Ovary (tissue), 10 donors: ENCODE measurements at places on chromosomes 12 and 14.

GRCh38 chr14:99808154-99808505 is 14.9 kb downstream of the EML1 start:
- no peak overlapping the region for H3K27ac ChIP-seq
- no peaks in the 10 kb centered on the region for H3K36me3 ChIP-seq
- H3K4me1 ChIP-seq, result peaks cover 3% of the 10 kb centered on the region
- H3K4me3 ChIP-seq, result no peak overlapping the region
- DNase-seq, result no peak
- no peaks in the 10 kb centered on the region for H3K27me3 ChIP-seq

DNA sequence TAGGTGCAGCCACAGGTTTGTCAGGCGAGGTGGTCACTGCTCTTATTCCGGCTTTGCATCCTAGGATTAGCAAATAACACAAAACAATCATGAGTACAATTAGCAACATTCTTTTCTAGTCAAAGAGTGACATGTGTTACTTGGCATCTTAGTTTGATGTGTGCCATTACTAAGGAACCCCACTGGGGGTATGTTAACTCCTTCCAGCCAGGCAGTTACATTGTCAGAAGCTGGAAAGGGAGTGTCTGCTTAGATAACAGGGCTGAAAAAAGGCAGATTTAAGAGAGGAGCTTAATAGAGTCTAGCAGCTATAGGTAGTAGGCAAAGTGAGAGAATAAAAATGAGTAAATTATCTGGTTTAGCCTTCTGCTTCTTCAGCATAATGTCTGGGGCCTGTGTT is 30.5 kb upstream of the METAP2 start:
- H3K4me1 ChIP-seq, result no peaks in the 10 kb centered on the region
- DNase-seq, result no peak
- H3K36me3 ChIP-seq, result no peaks in the 10 kb centered on the region

DNA sequence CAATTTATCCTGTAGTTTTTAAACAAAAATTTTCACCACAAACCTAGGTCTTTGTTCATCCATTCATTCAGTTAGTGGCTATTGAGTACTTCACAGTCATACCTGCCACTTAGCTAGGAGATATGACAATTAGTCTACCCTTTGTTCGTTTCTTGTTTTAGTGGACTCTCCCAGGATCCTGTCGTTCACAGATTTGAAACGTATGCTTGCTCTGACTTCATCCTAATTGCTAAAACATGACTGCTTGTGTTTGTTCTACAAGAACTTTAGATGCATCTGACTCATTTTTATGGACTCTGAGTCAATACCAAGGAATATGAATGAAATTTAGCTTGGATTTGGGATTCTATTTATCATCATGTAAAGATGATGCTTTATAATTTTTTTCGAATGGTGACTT is 69.5 kb downstream of the TBC1D30 start:
- no peaks in the 10 kb centered on the region for H3K27me3 ChIP-seq
- no peak overlapping the region for H3K4me3 ChIP-seq
- no peak for DNase-seq
- no peaks in the 10 kb centered on the region for H3K36me3 ChIP-seq
- H3K4me1 ChIP-seq, result no peaks in the 10 kb centered on the region

DNA sequence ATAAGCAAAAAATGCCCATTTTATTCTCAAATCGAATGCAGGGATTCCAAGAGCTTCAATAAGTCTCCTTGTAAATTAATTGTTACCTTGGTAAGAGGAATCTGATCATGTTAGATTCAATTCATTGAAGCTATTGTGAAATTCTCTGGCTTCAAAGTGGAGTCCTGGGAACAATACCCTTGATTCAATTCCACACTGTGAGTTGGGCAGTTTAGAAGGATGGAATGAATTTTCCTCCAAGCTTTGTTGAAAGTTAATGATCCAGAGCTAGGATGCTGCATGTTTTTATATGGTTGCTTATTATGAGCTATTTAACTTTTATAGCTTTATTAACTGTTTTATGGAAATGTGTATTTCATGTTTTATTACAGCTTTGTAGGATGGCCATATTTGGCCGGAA is 89.9 kb upstream of the IGF1 start:
- no peak overlapping the region for H3K4me3 ChIP-seq
- peaks cover 2% of the 10 kb centered on the region for H3K4me1 ChIP-seq
- no peaks in the 10 kb centered on the region for H3K36me3 ChIP-seq
- no peaks in the 10 kb centered on the region for H3K27me3 ChIP-seq
- no peak for DNase-seq

DNA sequence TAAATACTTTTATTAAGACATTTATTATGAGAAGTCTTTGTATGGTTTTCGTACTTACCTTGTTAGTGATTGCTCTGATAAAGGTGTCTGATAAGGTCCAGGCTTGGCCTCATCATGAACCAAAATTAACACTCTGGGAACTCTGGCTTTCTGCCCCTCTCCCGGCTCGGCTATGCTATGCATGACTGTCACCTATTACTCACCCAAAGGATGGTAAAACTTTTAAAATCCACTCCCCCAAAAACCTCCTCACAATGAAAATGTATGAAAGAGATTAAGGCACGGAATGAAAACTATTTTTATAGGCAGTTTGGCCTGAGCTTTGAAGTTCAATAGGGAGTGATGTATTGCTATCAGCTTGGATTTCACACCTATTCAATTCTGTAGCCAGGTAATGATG is 217.3 kb upstream of the TBX3 start:
- no peak overlapping the region for H3K4me3 ChIP-seq
- H3K4me1 ChIP-seq, result no peaks in the 10 kb centered on the region
- H3K27ac ChIP-seq, result no peak overlapping the region

GRCh38 chr12:16828891-16829290 is 222.9 kb upstream of the LMO3 start:
- H3K4me3 ChIP-seq, result no peak overlapping the region
- no peaks in the 10 kb centered on the region for H3K4me1 ChIP-seq
- H3K36me3 ChIP-seq, result no peaks in the 10 kb centered on the region
- no peaks in the 10 kb centered on the region for H3K27me3 ChIP-seq

DNA sequence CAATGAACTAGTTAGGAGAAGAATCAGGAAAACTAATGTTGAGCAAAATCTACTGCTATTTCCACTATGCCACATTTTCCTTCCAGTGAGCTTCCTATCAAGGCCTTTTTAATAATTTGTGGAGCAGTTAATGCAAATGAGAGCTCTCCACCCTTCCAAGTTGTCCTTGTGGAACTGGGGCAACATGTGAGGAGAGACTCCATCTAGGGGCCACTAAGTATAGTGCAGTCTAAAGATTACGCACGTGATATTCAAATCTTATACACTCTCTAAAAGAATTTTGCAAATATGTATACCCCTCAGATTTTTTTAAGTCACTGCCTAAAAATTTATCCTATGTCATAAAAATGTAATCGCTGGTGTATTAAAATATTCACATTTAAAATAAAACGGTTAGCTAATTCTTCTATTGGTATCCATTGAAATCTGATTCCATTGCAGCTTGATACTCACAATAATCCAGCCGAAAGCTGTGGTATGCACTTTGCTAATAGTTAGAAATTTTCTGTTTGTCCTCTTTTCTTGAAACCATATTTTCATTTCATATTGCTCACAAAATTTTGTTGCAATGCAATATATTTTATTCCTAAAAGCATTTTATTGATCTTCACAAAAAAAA is 100.1 kb downstream of the PAH start:
- no peak overlapping the region for H3K4me3 ChIP-seq
- H3K36me3 ChIP-seq, result no peaks in the 10 kb centered on the region
- no peak overlapping the region for H3K27ac ChIP-seq

GRCh38 chr14:30191639-30192279 is 264.1 kb upstream of the PRKD1 start:
- no peak overlapping the region for H3K27ac ChIP-seq
- no peaks in the 10 kb centered on the region for H3K36me3 ChIP-seq
- DNase-seq, result no peak
- no peaks in the 10 kb centered on the region for H3K27me3 ChIP-seq
- H3K4me3 ChIP-seq, result no peak overlapping the region

DNA sequence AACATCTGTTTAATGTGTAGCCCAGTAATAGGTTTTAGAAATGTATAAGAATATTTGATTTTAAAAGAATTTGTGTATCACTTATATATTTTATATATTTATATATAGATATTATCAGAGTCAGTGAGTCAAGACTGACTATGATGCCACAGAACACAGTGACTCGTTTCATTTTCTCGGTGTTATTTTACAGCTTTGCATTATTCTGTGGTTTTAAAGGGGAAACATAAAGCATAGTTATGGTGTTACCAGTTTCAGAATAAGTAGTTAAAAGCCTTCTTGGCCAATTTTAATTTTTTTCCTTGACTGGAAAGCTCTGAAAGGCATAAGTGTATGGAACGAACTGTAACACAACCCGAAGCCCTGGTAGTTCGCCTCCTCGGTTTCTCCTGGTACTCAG is 91.0 kb downstream of the GRIP1 start:
- H3K4me1 ChIP-seq, result no peaks in the 10 kb centered on the region
- no peak overlapping the region for H3K27ac ChIP-seq
- no peaks in the 10 kb centered on the region for H3K36me3 ChIP-seq
- no peak for DNase-seq

DNA sequence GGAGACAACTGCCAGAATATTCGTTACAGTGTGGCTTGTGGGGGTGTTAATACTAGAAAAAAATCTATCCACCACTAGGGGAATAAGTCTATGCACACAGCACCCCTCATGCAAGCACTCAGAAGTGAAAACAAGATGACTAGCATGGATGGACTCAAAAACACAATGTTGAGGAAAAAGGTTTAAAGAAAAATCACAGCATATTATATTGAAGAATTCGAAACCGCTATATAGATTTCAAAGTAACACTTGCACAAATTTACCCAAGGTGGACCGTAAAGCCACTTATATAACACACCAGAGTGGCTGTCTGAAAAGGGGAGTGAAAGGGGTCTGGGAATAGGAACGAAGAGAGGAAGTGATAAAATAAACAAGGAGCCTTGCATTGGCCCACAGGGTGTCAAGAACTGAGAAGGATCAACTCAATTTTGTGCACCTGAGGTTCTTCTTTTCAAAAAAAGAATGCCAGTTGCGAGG is 544 bp downstream of the ABCD4 start:
- H3K4me1 ChIP-seq, result peaks cover 3% of the 10 kb centered on the region
- H3K27ac ChIP-seq, result peak overlapping the region; percentile 74
- DNase-seq, result no peak
- H3K4me3 ChIP-seq, result peak overlapping the region; percentile 98
- no peaks in the 10 kb centered on the region for H3K27me3 ChIP-seq
- H3K36me3 ChIP-seq, result no peaks in the 10 kb centered on the region

DNA sequence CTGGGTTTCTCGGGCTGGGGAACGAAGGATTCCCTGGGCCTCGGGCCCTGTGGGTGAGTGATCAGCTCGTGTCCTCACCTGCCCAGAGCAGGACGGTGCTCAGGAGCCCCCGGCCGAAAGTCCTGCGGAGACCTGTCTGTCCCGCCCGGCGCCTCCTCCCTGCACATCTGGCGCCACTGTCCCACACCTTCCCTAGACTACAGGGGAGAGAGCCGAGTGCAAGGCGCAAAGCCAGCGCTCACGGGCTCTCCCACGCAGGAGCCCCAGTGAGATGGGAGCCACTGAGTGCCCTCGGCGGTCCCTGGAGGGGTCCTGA is 13.1 kb upstream of the TEX22 start:
- DNase-seq, result no peak
- H3K27ac ChIP-seq, result no peak overlapping the region
- no peaks in the 10 kb centered on the region for H3K27me3 ChIP-seq

DNA sequence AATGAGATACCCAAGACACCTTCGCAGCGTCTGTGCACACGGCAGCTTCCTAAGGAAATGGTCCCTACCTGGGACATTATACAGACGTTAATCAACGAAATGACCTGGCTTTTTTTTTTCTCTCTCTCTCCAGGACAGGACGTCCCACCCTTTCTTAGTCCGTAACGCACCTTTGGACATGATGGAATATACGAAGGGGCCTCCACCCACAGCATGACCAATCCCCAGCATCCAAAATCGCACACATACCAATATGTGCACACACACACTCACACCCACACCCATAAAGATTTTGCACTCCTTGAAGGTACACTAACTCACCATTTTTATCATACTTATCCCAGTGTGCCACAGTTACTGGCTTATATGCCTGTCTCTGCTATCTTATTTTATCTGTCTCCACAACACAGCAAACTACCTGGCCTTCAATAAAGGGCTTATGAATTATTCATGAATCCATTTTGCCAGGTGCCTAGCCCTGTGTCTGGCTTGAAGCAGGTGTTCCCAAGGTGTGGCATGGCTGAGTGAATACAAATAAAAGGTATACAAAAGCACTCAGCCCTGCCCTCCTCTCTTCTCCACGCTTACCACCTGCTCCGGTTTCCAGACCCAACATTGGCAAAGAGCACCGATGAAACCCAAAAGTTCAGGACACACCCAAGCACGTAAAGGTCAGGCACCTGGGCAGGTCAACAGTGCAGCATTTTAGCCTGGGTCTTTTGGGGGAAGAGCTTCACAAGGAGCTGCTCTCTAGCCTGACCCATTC is 2.2 kb downstream of the SCNN1A start:
- H3K36me3 ChIP-seq, result no peaks in the 10 kb centered on the region
- no peak overlapping the region for H3K4me3 ChIP-seq
- DNase-seq, result no peak
- no peak overlapping the region for H3K27ac ChIP-seq
- H3K4me1 ChIP-seq, result peaks cover 19% of the 10 kb centered on the region

DNA sequence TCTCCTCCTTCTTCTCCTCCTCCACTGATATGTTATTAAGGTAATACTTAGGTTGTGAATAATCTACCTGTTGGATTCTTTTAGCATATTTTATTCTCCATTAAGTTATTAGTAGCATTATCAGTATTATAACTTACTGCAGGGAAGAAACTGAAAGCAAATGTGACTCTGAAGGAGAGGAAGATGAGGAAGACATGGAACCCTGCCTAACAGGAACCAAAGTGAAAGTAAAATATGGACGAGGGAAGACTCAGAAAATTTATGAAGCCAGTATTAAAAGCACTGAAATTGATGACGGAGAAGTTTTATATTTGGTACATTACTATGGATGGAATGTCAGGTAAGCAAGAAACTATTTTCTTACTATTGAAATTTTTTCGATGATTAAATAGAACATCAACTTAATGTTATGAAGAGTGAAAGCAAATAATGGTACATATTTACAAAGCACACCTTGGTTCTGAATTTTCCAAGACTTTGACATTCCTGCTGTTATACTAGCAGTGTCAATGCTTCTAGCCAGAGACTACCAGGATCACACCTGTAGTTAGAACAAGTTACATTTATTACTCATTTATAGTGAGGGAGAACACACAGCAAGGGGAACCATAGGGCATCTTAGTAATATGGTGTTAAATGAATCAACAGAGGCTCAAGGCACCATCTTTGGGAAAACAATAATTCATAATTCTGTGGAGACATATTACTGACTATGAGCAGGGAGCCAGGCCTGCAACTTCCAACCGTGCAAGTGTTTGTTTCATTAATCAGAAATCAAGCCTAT is 42.0 kb upstream of the TOMM20L start:
- H3K4me3 ChIP-seq, result peak overlapping the region; percentile 7
- H3K36me3 ChIP-seq, result no peaks in the 10 kb centered on the region
- no peak overlapping the region for H3K27ac ChIP-seq

DNA sequence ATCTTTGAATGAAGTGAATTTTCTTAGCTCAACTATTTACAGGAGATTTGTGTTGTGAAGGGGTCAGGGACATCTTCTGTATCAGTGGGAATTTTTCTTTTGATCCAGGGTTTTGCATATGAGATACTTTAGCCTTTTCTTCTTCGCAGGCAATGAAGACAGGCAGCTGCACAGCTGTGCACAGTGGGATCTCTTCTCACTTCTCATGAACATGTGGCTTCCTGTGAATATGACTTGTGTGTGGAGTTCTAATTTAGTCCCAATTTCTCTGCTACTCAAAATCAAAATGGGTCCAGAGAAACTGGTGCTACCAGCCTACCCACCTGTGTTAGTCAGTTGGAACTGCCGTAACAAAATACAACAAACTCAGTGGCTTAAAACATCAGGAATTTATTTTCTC is 37.8 kb downstream of the ARF6 start:
- no peaks in the 10 kb centered on the region for H3K4me1 ChIP-seq
- H3K27ac ChIP-seq, result no peak overlapping the region
- no peaks in the 10 kb centered on the region for H3K27me3 ChIP-seq
- no peak for DNase-seq
- H3K36me3 ChIP-seq, result no peaks in the 10 kb centered on the region
- no peak overlapping the region for H3K4me3 ChIP-seq
